ENCODE measurements at places on chromosomes 5 and 9.

DNA sequence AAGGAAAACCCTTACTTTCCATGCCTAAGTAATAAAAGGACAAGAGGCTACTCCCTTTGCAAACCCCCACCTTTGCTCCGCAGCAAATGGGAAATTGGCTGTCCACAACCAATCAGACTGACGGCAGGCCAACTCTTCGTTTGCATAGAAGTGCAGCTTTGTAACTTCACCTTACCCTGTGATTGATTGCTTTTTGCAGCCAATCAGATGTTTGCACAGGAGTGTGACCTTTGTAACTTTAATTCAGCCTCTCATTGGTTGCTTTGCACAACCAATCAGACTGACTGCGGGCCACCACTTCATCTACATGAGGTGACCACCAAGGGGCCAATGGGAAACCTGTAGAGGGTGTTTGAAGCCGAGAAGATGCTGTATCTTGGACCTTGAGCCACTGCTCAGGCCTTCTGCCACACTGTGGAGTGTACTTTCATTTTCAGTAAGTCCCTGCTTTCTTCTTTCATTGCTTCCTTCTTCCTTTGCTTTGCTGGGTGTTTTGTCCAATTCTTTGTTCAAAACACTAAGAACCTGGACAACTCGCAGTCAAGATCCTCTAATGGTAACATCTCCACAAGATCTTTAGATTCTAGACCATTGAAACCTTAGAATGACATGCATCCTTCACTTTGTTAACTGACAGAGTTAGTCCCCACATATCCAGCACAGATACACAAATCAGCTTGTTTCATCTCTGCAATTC is 51.3 kb upstream of the FREM1 start:
- no peak for DNase-seq

DNA sequence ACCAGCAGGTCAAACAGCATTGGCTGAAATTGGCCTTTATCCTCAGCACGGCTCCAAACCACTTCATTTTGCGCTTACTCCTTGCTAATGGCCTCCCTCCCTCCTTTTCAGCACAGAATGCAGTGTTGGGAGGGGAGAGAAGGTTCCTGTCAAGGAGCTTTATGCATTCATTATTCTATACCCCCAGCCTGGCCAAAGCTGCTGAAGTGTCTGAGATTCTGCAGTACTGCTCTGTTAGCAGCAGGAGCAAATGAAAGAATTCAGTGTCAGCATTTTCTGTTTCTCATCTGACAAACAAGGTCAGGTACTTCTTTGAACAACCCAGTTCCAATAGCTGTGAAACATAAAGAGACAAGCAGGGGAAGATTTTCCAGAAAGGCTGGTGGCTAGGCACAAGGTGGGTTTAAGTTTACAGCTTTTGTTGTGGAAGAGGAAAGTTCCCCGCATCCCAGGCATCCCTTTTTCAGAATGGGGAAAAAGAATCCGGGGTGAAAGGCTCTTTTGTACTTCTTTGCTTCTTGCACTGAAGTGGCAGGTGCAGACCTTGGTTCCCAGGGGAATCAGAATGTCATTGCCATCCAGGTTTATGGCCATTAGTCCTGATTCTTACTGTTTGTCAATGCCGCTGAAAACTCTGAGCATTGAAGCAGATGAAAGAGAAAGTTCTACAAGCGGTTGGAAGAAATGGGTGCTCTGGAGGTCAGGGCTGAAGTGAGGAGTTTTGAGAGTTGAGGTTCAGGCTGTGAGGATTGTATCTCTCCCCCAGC is 109.3 kb upstream of the APC start:
- DNase-seq: no peak

- peak; percentile 31 for DNase-seq
Observed at GRCh38 chr5:173618927-173619519, 2.6 kb upstream of the BOD1 start.

- no peak for DNase-seq
Observed at GRCh38 chr9:122929796-122930354, 1.4 kb downstream of the ZBTB26 start.

- no peak for DNase-seq
Observed at GRCh38 chr9:14418301-14418940, 104.5 kb upstream of the NFIB start.

DNA sequence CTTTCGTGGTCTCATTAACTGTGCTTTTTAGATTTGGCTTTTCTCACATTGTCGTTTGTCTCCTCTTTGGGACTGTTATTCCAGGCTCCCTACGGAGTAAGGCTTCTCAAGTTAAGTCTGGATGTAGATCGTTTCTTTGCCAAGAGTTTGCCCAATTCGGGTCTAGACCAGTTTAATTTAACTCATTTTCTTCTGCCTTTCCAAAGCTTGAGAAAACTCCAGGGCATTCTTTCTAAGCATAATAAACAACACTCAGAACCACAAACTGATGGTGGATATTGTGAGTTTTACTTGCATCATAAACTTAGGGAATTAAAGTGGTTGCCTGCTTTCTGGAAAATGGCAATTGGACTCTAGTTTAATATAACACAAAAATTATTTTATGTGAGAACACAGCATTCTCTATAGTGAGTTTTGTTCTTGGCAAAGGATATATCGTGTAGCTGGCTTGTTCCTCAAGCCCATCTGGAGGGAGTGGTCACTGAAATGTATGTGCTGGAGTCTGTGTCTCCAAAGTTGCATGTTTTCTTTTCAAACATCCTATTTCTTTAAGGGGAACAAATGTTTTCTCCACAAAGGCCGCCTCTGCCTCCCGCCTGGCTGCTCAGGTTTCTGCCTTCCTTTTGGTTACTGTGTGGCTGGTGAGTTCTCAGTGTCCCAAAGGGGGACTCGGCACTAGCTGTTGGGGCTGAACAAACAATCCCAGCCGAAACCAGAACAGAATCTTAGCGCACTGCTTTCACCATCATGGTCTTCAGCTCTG is 211.3 kb upstream of the FBN2 start:
- no peak for DNase-seq

All from D721Med (cell line).